ENCODE measurements at places on chromosomes 11 and 22. TPM values are rescaled to one million over a fixed set of nuclear protein-coding genes. Genes with fewer than 3 reads are reported as not detected.
A peak's percentile ranks its signal among the peaks of the same experiment; 100 is the strongest.

The SLC5A4 gene
- total RNA-seq, result 0.73 TPM

DNA sequence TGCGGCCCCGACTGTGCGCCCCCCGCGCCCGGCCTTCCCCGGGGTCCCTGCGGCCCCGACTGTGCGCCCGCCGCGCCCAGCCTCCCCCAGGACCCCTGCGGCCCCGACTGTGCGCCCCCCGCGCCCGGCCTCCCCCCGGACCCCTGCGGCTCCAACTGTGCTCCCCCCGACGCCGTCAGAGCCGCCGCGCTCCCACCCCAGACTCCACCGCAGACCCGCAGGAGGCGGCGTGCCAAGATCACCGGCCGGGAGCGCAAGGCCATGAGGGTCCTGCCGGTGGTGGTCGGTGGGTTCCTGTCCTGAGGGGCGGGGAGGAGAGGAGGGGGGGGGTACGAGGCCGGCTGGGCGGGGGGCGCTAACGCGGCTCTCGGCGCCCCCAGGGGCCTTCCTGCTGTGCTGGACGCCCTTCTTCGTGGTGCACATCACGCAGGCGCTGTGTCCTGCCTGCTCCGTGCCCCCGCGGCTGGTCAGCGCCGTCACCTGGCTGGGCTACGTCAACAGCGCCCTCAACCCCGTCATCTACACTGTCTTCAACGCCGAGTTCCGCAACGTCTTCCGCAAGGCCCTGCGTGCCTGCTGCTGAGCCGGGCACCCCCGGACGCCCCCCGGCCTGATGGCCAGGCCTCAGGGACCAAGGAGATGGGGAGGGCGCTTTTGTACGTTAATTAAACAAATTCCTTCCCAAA is 3.1 kb downstream of the DRD4 start:
- no peak for DNase-seq

The CHRM4 gene
- not detected for total RNA-seq

DNA sequence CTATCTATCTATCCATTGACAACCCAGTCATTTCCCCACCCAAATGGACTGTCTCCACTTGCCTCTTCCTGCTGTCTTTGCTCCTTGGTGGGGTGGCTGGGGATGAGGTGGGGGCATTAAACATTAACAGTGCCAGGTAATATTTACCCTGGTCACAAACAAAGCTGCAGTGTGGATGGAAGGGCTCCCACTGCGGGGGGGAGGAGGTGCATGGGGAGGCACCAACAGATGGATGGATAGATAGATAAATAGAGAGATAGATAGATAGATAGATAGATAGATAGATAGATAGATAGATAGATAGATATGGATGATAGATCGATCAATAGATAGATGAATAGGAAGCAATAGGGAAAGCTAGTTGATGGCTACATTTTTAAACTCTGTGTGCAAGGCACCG is 2.3 kb upstream of the FXYD2 start:
- DNase-seq, result no peak

The SSTR3 gene
- not detected for total RNA-seq

DNA sequence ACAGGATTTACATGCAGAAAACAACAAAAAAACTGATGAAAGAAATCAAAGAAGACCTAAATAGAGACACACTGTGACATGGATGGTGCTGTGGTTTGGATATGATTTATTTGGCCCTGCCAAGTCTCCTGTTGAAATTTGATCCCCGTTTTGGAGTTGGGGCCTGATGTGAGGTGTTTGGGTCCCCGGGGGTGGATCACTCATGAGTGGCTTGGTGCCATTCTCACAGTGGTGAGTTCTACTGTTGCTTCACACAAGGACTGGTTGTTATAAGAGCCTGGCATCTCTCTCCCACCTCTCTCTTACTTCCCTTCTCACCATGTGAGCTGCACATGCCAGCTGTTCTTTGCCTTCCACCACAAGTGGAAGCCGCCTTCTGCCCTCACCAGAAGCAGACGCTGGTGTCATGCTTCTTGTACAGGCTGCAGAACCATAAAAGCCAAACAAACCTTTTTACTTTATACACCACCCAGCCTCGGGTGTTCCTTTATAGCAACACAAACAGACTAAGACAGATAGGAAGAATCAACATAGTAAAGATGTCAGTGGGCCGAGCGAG is 7.8 kb upstream of the RTL6 start:
- DNase-seq, result no peak

The NXPE2 gene
- total RNA-seq, result 0.17 TPM

DNA sequence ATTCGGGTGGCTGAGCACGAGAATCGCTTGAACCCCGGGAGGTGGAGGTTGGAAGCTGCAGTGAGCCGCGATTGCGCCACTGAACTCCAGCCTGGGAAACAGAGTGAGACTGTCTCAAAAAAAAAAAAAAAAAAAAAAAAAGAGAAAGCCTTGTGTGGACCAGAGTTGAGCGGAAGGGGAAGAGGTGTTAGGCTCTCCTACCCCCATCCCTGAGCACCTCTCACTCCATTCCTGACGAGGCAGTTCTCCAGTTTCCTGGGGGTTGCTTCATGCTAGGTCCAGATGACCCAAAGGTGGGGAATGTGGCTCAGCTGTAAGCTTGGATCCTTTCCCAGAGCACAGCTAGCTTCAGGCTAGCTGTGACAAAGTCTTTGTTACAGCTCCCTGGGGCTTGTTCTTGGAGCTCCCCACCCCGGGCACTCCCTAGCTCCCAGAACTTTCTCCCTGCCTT is 8.8 kb upstream of the DNAL4 start:
- peak; percentile 66 for DNase-seq

DNA sequence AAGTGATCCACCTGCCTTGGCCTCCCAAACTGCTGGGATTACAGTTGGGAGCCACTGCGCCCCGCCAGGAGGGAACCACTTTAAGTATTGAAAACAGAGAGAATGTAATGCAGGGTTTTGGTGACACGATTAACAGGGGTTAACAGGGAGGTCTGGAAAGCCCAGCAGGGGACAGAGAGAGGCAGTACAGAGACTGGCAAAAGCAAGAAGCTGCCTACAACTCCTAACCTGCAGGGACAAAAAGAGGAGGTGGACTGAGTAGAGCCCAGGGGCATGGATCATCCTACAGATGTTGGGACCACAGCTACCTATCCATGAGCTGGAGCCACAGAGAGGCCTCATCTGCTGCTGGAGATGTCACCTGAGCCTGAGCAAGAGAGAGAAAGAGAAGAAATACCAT is 1.7 kb upstream of the SPINDOC start:
- DNase-seq, result no peak

- DNase-seq, result peak; percentile 88
These were observed 8.2 kb downstream of the ARRB1 start for GRCh38 chr11:75342966-75343870.

The SMTN gene
- 86.4 TPM for total RNA-seq

The MS4A2 gene
- total RNA-seq, result 6.1 TPM

- DNase-seq, result no peak
These were observed 73.8 kb downstream of the TP53I11 start for GRCh38 chr11:44876906-44877305.
